ENCODE measurements at places on chromosomes 11 and 22. TPM values are rescaled to one million over a fixed set of nuclear protein-coding genes. Genes with fewer than 3 reads are reported as not detected.

DNA sequence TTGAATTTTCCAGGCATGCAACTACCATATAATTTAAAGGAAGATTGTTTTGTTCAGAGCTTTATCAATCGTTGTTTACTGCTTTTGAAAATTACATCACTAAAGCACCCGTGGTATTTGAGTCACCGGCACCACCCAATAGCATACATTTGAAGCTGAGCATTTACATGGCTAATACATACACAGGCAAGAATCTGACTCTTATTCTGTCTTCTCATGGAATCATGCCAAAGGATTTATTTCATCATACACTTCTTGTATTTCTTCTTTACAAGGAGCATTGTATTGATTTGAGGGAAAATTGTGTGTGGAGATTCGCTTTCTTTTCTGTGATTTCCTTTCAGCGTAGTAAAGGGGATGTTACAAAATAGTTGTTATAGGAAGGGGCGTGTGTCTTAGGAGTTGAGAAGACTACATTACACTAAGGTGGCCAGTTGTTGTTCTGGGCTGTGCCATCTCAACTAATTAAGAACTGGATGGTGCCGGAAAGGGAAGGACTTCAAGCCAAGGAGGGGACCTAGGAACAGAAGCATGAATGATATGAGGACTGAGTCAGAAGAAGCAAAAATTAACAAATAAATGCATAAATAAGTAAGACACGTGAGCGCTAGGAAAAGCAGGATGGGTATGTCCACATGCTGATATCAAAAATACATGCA lies 12.9 kb upstream of the CD3E start:
- no peak for DNase-seq

GRCh38 chr11:74702383-74703007 lies 28.7 kb downstream of the CHRDL2 start:
- peak; percentile 73 for DNase-seq

DNA sequence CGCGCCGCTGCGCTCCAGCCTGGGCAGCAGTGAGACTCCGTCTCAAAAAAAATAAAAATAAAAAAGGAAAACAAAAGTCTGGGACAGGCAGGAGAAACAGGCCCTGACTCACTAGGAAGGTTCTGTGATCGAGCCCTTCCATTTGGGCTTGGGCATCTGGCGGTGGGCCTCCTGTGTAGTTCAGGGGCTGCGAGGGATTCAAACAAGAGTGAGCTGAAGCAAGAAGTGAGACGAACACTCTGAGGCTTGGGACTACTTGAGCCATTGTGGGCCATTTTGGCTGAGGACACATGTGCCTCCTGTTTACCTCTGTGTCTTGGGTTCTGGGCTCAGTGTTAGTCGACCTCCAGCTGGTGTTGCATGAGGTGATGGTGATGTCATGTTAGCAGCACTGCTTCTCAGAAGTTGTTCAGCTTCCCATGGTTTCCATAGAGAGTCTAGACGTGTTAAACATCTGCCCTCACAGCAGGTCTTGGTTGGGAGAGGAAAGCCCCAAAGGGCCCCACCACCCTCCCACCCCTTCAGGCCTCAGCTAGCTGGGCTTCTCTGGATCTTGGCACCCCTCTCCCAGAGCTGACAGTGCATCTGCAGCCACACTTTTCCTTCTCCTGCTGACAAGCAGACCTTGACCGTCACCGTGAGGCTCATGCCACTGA lies 57.8 kb downstream of the MED15 start:
- DNase-seq, result no peak

DCHS1 gene
- 73.1 TPM for total RNA-seq

GRCh38 chr11:131600628-131601027 lies 230.2 kb downstream of the NTM start:
- DNase-seq, result no peak

- DNase-seq, result no peak
Measured at GRCh38 chr22:44632541-44633396, 69.2 kb upstream of the PRR5 start.

DNA sequence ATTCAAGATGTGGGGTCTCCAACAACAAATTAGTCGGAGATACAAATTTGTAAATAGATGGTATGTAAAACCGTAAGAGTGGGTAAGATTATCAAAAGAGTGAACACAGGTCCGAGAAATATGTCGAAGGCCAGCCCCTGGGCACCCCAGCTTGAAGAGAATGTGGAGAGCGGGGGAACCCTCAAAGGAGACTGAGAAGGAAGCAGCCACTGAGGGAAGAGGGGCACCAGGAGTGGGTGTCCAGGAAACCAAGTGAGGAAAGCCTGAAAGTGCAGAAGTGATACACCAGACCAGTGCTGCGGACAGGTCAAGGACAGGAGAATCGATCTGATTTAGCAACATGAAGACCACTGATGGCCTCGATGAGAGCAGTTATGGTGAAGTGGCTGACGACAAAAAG lies 14.4 kb downstream of the APOL5 start:
- no peak for DNase-seq

- no peak for DNase-seq
Measured at GRCh38 chr11:24511511-24511910, 14.7 kb downstream of the LUZP2 start.

OR51B4 gene
- not detected for total RNA-seq

- no peak for DNase-seq
Measured at GRCh38 chr22:19448076-19448607, 631 bp upstream of the C22orf39 start.

DNA sequence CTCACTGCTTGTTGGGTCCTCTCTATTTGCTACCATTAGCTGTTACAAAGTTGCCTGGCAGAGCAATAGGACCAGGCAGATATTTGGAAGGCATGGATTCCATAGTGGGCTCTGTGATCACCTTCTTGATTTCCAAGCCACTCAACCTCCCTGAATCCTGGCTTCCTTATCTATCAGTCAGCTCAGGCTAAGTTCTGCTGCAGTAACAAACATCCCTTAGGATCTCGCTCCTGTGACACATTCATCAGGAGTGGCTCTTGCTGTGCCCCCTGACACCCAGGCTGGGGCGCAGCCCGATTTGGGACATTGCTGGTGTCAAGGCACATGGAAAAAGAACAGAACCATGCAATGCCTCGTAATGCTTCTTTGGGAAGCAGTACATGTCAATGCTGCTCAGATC lies 503.9 kb downstream of the TBC1D22A start:
- no peak for DNase-seq

GRCh38 chr11:31809857-31810778 lies 1.0 kb downstream of the PAX6 start:
- peak; percentile 50 for DNase-seq

DNA sequence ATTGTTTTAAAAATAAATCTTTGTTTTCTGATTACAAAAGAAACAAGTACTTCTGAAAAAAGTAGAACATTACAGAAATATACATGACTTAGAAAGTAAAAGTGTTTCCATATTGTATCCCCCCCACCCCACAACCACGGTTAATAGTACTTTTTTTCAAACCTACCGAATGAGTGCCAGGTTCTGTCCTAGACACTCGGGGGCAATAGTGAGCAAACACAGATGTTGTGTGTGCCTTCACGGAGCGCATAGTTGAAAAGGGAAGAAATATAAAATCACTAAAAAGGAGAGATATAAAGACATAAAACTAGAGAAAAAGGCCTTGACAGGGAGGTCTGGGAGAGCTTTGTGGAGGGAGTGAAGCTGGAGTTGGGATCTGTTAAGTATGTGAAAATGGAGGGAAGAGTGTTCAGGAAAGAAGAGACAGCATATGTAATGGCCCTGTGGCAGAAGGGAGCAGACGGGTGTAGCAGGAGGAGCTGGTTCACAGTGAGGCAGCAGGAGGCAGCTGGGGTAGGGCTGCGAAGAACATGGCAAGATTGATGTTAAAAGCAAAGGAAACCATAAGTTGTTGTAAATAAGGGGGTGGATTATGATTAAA lies 42.1 kb upstream of the ALX4 start:
- DNase-seq, result no peak

DNA sequence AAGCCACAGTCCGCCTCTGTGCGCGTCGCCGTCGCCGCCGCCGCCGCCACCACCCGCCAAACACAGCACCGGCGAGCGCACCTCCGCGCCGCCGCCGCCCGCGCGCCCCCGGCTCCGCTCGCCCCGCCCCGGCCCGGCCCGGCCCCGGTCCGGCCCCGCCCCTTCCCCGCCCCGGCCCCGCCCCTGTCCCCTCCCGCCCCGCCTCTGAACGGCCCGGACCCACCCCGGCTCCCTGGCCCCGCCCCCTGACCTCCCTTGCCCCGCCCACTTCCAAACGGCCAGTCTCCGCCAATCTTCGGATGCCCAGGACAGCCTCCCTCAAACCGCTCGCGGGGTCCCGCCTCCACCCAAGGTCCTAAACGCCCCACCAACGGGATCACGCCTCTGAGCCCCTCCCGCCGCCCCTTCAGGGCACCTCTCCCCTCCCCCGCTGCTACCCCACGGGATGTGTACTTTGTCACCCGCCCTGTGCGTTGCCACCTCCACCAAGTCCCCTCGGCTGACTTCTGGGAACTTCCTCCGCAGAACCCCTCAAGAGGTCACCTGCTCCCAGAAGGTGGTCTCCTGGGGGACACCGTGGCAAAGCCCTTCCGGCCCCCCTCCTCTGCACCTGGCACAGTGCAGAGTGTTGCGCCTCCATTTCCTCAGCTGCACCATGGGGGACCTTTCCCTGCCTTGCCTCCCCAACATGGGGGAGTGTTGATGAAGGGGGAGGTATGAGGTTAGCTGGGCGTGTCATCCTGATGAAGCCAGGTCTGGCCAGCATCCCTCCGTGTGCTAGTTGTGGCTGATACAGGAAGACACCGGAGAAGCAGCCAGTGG lies at the start of gene KIAA0930:
Gene KIAA0930 (minus strand): TSS at position 85 of the 822 bp plus-strand sequence. CDS start 191 bp downstream, outside the sequence.
- DNase-seq, result peak; percentile 50

DNA sequence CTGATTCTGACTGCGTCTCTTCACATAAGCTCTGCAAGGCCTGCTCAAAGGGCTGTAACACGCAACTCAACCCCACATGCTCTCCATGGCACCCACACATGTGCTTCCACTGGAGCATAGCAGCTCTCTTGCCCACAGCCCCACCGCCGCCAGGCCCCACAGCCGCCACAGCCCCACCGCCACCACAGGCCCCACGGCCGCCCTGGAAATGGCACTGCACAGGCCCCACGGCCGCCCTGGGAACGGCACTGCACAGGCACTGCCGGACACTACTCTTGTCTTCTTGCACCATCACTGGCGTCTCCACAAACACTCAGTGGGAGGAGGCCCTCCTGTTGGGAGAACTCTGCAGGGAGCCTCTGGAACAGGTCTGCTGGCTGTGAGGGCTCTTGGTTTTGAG lies 8.6 kb downstream of the MOB2 start:
- DNase-seq, result no peak

CARD16 gene
- 68.7 TPM for total RNA-seq

DNA sequence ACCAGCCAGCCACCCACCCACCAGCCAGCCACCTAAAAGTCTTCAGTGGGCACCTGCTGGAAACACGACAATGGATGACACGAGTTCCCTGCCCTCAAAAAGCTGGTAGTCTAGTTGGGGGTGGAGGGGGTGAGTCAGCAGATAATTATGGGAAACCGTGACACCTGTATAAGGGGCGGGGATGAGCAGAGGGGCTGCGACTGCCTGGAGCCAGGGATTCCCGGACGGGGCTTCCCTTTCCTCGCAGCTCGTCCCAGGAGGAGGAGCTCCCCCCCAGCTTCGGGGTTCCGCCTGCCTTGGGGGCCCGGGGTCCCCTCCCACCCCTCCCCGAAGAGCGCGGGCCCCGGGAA lies 2.3 kb upstream of the RTN4RL2 start:
- no peak for DNase-seq

DNA sequence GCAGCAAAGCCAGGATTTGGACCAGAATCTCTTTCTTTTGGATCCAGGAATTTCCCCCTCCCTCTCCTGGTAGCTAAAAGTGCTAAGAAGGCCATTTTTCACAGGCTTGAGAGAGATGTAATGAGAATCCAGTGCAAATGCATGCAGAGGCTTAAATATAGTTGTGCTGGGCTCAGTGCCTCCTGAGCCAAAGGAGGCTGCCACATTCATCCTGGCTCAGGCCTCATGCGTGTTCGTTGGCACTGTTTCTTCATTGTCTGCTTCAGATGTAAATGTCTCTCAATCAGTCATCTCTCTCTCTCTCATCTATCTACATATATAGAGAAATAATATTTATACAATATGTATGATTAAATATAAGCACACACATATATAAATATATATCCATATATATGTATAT lies 83.6 kb downstream of the INSC start:
- no peak for DNase-seq

KCNK4 gene
- 0.44 TPM for total RNA-seq

OTOG gene
- not detected for total RNA-seq

NDUFC2 gene
- 236 TPM for total RNA-seq

GRCh38 chr11:68673991-68674390 lies 10.4 kb upstream of the GAL start:
- no peak for DNase-seq

SYTL2 gene
- 2.4 TPM for total RNA-seq

DEFB131B gene
- total RNA-seq, result not detected

GRCh38 chr11:121696931-121697670 lies 244.3 kb upstream of the SORL1-AS1 start:
- no peak for DNase-seq

NCF4 gene
- not detected for total RNA-seq

SHANK3 gene
- 158 TPM for total RNA-seq

- no peak for DNase-seq
Measured at GRCh38 chr11:121715405-121715804, 262.6 kb upstream of the SORL1-AS1 start.

GRCh38 chr11:115576606-115577380 lies 72.6 kb upstream of the CADM1 start:
- no peak for DNase-seq

DNA sequence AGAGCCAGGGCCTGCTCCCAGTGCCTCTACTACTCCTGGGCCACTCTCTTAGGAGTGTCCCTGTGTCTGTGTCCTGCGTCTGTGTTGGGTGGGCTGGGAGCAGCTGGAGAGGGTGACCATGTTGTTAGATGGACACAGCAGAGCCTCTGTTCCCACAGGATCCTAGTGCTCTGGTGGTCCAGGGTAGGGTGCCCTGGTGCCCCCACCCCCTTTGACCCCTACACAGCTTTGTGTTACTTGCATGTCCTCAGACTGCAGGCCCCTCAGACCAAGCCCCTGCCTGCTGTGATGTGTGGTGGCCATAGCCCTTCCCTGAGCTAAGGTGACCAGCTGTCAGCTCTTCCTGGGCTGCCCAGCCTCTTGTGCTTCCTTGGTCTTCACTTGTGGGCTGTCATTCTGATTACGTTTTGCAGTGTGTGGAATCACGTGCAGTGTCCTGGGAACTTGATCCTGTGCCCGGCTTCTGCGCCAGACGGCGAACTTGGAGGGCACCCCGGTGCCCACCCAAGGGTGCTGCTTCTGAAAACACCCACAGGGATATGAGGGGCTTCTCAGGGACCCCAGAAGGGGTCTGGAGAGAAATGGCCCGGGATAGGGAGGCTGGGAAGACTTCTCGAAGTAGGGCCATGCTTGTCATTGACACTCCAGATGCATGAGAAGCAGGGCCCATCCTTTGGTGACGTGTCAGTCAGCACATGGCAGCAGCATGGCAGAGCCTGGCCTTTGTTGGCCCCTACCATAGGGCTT lies 1.5 kb downstream of the TANGO2 start:
- DNase-seq, result no peak

Measured in endothelial cell of umbilical vein (primary cell).